ENCODE measurements at places on chromosomes 13 and 19.

GRCh38 chr19:1923319-1923718 is 17.7 kb upstream of the CSNK1G2 start:
- H3K4me1 ChIP-seq, result peaks cover 31% of the 10 kb centered on the region
- DNase-seq, result peak; percentile 66
- peaks cover 5% of the 10 kb centered on the region for H3K36me3 ChIP-seq

- no peak for DNase-seq
- H3K4me3 ChIP-seq, result no peak overlapping the region
Measured at GRCh38 chr19:13574933-13575332, 68.7 kb upstream of the CACNA1A start.

DNA sequence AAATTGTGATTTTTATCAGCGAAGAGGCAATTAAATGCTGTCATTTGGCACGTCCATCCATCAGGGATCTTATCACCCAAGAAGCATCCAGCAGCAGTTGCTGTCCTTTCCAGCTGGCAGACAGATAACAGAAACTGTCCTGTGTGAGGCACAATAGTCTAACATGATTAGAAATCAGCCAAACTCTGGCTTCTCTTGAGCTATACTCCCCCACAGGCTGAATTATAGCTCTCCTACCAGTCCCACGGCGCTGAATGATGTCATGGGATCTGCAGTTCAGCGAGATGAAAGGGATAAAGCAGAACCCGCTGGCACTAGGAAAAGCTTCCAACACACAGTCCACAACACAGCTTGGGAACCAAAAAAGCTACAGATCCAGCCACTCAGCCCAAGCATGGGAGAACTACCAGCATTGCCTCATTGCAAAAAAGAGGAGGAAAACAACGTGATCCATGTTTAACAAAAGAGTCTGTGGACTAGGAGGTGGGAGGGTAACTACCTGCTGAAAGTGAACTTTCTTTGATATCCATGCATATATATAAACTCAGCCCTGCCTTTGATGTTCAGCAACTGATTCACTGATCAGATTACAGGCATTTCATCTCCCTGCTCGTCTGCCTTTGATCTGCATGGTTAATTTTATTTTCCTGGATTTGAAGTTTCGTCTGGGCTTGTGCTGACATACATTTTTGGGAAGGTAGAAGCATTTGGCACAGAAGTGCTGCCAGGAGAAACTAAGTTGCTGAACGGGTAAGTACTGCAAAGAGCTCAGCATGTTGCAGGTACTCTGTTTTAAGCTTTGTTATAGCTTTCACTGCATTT is at the start of gene TNFRSF19:
TSS of gene TNFRSF19 (plus strand) at position 314 of the 822 bp plus-strand sequence. CDS start 19,772 bp downstream, outside the sequence.
- H3K4me1 ChIP-seq, result no peaks in the 10 kb centered on the region
- no peak for DNase-seq
- peaks cover 68% of the 10 kb centered on the region for H3K27me3 ChIP-seq
- H3K27ac ChIP-seq, result no peak within 1 kb of the TSS
- H3K4me3 ChIP-seq, result no peak within 1 kb of the TSS

GRCh38 chr13:43363156-43363953 is 340.0 kb downstream of the DNAJC15 start:
- no peak for DNase-seq
- H3K4me1 ChIP-seq, result peaks cover 9% of the 10 kb centered on the region
- H3K27me3 ChIP-seq, result no peaks in the 10 kb centered on the region
- H3K4me3 ChIP-seq, result no peak overlapping the region
- no peak overlapping the region for H3K27ac ChIP-seq
- peaks cover 2% of the 10 kb centered on the region for H3K36me3 ChIP-seq

- no peak overlapping the region for H3K4me3 ChIP-seq
- no peak for DNase-seq
- no peak overlapping the region for H3K27ac ChIP-seq
- peaks cover 4% of the 10 kb centered on the region for H3K27me3 ChIP-seq
- H3K36me3 ChIP-seq, result no peaks in the 10 kb centered on the region
Measured at GRCh38 chr13:75139291-75139690, 342.7 kb downstream of the TBC1D4 start.

DNA sequence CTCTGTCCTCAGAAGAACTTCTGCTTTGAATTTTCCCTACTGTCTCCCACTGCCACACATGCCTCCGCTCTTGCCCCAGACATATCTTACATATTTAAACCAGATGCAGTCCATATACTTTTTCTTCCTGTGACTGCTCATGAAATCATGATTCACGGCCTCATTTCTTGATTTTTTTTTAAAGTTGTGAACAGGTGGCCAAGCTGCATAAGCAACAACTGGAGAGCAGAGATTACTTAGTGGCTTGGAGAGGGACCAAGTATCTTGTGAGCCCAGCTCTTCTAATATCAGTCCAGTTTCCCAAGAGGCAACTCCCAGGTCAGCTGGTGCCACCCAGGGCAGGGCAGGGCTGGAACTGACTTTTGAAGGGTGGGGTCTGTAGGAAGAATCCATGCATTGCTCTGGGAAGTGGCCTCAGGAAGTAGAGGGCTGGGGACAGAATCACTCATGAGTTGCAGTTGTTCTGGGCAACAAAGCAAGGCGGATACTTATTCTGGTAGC is 152.4 kb downstream of the LMO7 start:
- H3K36me3 ChIP-seq, result no peaks in the 10 kb centered on the region
- H3K4me3 ChIP-seq, result no peak overlapping the region
- no peak for DNase-seq
- no peak overlapping the region for H3K27ac ChIP-seq

GRCh38 chr19:4096049-4096892 is 27.7 kb downstream of the MAP2K2 start:
- no peaks in the 10 kb centered on the region for H3K27me3 ChIP-seq
- H3K4me3 ChIP-seq, result no peak overlapping the region
- H3K36me3 ChIP-seq, result peaks cover 29% of the 10 kb centered on the region
- DNase-seq, result no peak
- H3K27ac ChIP-seq, result no peak overlapping the region

- no peak overlapping the region for H3K27ac ChIP-seq
- no peak overlapping the region for H3K4me3 ChIP-seq
- DNase-seq, result no peak
- H3K27me3 ChIP-seq, result no peaks in the 10 kb centered on the region
- H3K36me3 ChIP-seq, result peaks cover 22% of the 10 kb centered on the region
Measured at GRCh38 chr19:16412596-16413355, 59.0 kb downstream of the EPS15L1 start.

DNA sequence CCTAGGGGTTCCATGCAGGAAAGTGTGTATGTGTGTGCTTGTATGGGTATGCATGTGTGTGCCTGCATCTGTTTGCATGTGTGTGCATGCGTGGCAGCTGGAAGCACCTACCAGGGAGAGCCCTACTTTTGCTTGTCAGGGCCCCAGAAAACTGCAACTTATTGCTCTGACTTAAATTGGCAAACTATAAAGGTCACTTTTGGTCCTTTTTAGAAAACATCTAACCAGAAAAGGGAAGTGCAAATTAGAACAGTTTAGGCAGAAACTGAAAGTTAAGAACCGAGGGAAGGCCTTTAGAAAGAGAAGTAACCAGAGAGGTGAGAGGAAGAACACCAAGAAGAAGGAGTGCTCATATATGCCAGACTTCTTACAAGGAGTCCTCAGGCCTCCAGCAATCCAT is 32.5 kb downstream of the DLEU7 start:
- H3K36me3 ChIP-seq, result peaks cover under 1% of the 10 kb centered on the region
- peaks cover 16% of the 10 kb centered on the region for H3K4me1 ChIP-seq
- no peak for DNase-seq
- peaks cover 3% of the 10 kb centered on the region for H3K27me3 ChIP-seq

DNA sequence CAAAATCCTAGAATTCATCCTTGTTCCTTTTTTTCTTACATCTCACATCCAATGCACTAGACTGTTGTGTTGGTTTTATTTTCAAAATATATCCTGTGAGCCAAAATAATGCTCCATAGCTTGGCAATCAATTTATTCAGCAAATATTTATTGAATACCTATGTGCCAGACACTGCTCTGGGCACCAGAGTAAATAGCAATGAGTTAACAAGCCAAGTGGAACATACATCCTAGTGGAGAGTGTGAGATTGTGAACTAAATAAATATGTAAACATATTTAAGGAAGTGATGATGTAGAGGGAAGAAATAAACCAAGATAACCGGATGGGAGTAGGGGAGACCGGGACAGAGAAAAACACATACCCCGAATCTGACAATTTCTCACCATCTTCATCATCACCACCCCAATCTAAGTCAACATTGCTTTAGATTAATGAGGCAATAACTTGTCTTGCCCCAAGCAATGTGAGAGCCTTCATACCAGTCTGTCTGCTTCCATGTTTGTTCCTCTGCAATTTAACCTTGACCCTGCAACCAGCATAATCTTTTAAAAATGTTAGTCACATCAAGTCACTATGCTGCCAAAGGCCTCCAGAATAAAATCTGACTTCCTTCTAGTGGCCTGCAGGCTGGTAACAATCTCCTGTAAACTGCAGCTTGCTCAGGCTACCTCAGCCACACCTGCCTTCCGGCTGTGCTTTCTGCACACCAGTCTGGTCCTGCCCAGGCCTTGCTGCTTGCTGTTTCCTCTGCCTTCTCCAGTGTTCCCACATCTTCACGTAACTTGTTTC is 199.2 kb downstream of the DLEU7 start:
- DNase-seq, result no peak
- no peak overlapping the region for H3K4me3 ChIP-seq
- no peak overlapping the region for H3K27ac ChIP-seq
- H3K27me3 ChIP-seq, result peaks cover 2% of the 10 kb centered on the region
- H3K4me1 ChIP-seq, result peaks cover 2% of the 10 kb centered on the region

DNA sequence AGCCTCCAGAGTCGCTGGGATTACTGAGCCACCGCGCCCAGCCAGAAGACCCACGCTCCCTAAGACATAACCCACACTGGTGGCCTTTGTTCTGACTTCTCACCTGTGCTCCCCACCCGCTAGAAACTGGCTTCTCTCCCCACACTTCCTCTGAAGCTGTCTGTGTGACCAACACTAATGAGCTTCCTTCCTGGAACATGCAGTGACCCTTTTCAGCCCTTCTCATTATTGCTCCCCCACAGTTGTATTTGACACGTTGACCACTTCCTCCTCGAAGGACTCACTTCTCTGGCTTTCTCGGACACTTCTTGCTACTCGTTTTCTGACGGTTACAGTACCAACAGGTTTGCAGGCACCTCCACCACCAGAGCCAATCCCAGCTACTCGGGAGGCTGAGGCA is 10.9 kb downstream of the NCR1 start:
- H3K27ac ChIP-seq, result no peak overlapping the region
- no peak for DNase-seq
- H3K27me3 ChIP-seq, result no peaks in the 10 kb centered on the region
- no peak overlapping the region for H3K4me3 ChIP-seq
- H3K36me3 ChIP-seq, result no peaks in the 10 kb centered on the region

DNA sequence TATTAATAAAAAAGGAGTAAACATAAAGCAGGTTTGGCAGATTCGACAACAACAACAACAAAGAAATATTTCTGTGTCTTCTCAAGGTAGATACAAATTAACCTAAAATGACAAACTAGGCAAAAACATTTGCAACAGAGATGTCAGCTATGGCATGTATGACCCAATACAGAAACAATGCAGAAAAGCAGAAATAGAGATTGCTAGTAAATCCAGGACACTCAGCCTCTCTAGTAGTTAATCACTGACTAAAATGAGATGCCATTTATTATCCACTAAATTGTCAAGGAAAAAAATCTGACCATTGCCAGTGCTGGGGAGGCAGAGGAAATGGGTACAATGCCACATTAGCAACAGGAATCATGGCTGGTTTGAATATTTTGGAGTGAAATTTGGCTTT is 250.5 kb downstream of the TEX29 start:
- DNase-seq, result no peak
- H3K27me3 ChIP-seq, result no peaks in the 10 kb centered on the region
- H3K27ac ChIP-seq, result no peak overlapping the region
- H3K36me3 ChIP-seq, result no peaks in the 10 kb centered on the region

DNA sequence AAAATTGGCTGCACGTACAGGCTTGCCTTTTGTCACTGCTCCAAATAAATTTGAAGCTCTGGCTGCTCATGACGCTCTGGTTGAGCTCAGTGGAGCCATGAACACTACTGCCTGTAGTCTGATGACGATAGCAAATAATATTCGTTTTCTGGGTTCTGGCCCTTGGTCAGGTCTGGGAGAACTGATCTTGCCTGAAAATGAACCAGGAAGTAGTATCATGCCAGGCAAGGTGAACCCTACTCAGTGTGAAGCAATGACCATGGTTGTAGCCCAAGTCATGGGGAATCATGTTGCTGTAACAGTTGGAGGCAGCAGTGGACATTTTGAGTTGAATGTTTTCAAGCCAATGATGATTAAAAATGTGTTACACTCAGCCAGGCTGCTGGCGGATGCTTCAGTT is 16.1 kb upstream of the AKAP11 start:
- DNase-seq, result no peak
- no peak overlapping the region for H3K27ac ChIP-seq
- no peaks in the 10 kb centered on the region for H3K27me3 ChIP-seq

- peak overlapping the region; percentile 22 for H3K27ac ChIP-seq
- H3K27me3 ChIP-seq, result peaks cover 7% of the 10 kb centered on the region
- no peak for DNase-seq
Measured at GRCh38 chr19:14496834-14497227, 904 bp upstream of the GIPC1 start.

DNA sequence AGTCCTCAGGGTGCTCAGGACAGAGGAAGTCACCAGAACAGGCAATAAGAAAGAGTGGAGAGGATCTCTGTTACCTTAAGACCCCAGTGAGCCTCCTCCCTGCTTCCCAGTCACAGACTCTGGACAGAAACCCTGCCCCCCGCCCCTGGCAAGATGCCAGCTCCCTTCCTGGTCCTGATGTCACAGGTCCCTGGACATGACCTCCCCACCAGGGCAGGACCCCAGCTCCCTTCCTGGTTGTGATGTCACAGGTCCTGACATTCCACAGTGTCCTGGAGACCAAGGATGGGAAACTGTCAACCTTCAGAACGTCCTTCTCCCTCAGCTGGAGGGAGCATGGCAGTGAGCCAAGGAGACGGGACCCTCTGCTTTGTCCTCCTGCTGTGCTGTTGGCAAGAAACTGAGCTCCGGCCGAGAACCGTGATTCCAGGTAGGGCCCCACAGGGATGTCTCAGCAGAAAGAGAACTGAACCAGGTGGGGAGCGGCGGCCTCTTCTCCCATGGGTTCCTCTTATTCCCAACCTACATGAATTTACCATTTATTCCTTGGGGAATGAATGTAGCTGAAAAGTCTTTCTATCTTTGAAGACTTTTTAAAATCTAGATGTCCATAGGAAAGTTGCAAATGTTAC is at the start of gene SPACA7:
TSS of gene SPACA7 (plus strand) at position 306 of the 632 bp plus-strand sequence. CDS start at position 337, 31 bp downstream.
- no peaks in the 10 kb centered on the region for H3K4me1 ChIP-seq
- H3K4me3 ChIP-seq, result no peak within 1 kb of the TSS
- DNase-seq, result no peak
- H3K36me3 ChIP-seq, result peaks cover 1% of the 10 kb centered on the region
- no peaks in the 10 kb centered on the region for H3K27me3 ChIP-seq

DNA sequence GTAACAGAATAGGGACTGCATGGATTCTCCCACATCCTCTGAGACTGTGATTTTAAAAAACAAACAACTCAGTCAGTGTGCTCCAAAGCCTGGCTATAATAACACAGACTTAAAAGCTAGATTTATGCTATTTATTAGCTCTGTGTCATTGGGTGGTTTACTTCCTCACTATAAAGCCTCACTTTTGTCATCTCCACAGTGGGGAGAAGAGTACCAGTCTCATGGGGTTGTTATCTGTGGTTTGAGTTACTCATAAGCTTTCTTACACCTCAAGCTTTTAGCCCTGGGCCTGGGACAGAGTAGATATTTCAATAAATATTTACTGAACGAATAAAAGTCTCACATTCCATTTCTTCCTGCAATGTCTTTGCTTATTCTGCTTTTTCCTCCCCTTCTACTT is 5.3 kb downstream of the RNASEH2B start:
- no peak for DNase-seq
- H3K27ac ChIP-seq, result peak overlapping the region; percentile 85
- H3K4me3 ChIP-seq, result peak overlapping the region; percentile 46
- peaks cover 31% of the 10 kb centered on the region for H3K36me3 ChIP-seq
